Right renal pelvis (tissue), 4 donors: ENCODE measurements at places on chromosomes 12 and 14.

GRCh38 chr14:75277815-75278421 lies 710 bp upstream of the FOS start:
- DNase-seq: no peak

- no peak for DNase-seq
These were observed 21.5 kb downstream of the GNPNAT1 start for GRCh38 chr14:52769887-52770286.

DNA sequence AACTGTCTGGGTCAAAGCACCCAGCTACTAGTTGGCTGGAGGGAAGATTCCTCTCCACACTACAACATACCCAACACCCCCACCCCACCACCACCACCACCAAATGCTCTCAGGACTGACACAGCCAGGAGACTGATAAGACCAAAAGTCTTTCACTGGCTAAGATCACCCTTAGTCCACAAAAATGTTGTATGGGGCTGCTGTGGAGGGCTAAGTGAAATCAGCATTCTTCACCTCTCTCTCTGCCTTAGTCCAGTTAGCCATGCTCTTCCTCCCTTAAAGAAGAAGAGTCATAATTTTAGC lies 106.2 kb downstream of the NUAK1 start:
- DNase-seq: no peak

- DNase-seq: no peak
These were observed 35.3 kb downstream of the STX2 start for GRCh38 chr12:130803702-130804101.

GRCh38 chr12:45425426-45425825 lies 209.5 kb downstream of the ANO6 start:
- no peak for DNase-seq

- no peak for DNase-seq
These were observed 65.6 kb downstream of the FBXL14 start for GRCh38 chr12:1528791-1529190.

GRCh38 chr12:116539905-116540482 lies 19.2 kb upstream of the MAP1LC3B2 start:
- DNase-seq: peak; percentile 79

- DNase-seq: no peak
These were observed 1276.4 kb downstream of the SLC16A7 start for GRCh38 chr12:60872219-60872618.

DNA sequence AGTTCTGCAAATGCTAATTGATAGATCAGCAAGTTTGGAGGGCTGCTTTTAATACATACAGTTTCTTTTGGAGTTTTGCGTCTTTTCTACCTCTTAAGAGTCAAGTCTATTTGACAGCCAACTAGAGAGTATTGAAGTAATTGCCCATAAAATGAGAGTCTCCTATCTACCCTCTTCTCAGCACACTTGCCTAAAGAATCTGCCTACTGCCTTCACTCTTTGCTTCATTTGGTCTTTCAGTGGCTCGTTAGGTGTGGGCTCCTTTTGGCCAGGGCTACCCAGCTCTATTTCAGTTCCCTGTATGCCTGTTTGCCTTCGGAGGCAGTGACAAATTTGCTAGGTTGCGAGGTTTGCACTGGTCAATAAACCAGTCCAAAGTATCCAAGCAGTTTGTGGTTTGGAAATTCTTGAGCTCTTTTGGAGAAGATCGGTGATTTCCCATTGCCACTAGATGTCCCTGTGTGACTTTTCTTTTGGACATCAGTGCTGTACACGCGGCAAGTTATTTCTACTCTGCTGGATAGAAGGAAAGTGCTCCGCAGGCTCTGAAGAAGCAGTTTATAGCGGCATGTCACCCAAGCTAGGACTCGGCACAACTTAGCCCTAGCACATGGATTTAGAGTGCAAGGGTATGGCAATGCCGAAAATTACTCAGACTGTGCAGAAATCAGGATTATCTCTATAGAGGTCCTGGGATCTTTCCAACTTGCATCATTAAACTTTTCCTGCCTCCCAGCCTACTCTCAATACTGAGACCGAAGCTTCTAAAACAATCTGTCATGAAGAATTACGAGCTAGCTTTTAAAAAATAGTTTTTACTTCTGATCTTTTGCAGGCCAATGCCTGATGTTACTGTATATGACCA lies 38.6 kb downstream of the MGST1 start:
- peak; percentile 36 for DNase-seq

GRCh38 chr14:25048170-25049016 lies 1.6 kb downstream of the STXBP6 start:
- DNase-seq: no peak

DNA sequence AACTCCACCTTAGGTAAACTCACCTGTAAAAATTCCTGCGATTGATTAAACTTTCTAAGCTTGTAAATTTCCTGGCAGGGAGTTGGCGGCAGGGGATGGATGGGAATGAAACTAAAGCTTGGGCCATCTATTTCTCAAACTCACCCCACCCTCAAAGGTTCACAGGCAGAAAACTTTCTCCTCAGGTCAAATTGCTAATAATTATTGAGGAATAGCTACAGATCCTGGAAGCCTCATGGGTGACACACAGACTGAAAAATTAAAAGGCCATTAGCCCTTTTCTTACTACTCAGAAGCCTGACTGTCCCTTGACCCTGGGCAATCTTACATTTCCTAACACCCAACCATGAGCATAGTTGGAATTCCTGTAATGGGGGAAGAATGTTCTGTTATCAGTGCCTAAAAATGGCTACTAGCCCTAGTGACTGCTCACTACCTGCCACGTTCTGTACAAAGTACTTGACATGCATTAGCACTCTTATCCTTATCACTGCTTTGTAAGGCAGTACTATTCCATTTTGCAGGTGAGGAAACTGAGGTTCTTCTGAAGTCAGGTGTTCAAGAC lies 12.4 kb upstream of the SYNDIG1L start:
- no peak for DNase-seq

DNA sequence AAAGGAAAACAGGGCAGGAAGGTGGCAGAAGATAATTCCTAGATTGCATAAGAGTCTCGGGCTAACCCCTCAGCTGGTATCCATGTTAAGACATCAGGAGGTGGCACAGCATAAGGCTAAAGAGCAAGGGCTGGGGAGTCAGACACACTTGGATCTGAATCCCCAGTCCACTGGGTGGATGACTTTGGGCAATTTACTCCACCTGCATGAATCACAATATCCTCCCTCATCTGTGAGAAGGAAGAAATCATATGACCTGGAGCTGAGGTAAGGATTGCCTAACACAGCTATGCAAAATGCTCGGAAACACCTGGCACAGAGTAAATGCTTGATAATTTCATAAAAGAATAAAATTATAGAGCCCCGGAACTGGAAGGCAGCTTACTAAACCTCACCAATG lies 217.9 kb downstream of the PIK3C2G start:
- no peak for DNase-seq

GRCh38 chr14:61308198-61308597 lies 13.2 kb upstream of the PRKCH start:
- DNase-seq: no peak

GRCh38 chr12:29160230-29160629 lies 11.2 kb downstream of the FAR2 start:
- no peak for DNase-seq

DNA sequence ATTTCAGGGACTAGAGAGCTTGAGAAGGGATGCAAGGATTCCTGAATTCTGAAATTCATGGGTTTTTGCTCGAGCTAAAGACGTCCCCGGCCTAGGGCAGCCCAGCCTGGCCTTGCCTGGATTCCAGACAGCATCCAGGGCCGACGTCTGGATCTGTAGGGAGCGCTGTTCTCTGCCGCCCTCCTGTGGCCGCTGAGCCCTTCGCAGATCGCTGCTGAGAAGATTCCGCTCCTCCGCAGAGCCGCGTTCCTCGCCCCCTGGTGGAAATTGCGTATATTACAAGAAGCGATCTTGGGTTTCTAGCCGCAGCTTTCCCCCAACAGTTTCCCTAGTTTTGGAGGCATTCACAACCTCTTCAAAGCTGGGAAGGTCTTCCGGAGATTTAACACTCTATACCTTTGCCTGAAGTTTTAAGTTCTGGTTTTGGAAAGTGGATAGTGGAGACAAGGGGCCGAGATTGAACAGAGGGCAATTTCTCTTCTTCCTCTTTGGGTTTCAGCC lies 5.1 kb downstream of the CISTR start:
- peak; percentile 82 for DNase-seq

- no peak for DNase-seq
These were observed 106.0 kb downstream of the BRMS1L start for GRCh38 chr14:35932136-35932535.

- DNase-seq: no peak
These were observed 181.0 kb downstream of the MON2 start for GRCh38 chr12:62647586-62647985.

GRCh38 chr12:119994892-119995658 lies 6.0 kb downstream of the BICDL1 start:
- no peak for DNase-seq

DNA sequence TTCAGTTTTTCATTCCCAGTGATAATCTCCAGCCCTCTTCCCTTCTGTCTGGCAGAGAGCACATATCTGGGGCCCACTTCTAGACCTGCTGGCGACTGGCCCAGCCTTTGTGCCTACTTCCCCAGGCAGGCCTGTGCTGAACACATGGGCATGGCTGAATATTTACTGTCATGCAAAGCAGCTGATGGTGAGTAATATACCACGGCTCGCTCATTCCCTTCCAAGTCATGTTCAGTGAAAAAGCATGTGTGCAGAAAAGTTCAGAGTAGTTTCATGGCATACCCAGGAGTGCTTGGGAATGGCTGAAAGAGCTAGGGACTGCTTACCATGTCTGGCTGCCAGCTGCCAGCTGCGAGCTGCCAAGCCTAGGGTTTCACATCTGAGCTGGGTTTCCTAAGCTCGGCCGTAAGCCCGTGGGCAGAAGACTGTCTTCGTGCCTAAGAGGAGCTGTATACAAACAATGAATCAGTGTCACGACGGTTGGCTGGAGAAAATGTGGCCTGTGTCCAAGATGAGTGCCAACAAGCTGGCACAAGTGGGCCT lies 179.9 kb upstream of the PELI2 start:
- DNase-seq: no peak

- DNase-seq: peak; percentile 1
These were observed 624 bp downstream of the M6PR start for GRCh38 chr12:8948701-8949341.

DNA sequence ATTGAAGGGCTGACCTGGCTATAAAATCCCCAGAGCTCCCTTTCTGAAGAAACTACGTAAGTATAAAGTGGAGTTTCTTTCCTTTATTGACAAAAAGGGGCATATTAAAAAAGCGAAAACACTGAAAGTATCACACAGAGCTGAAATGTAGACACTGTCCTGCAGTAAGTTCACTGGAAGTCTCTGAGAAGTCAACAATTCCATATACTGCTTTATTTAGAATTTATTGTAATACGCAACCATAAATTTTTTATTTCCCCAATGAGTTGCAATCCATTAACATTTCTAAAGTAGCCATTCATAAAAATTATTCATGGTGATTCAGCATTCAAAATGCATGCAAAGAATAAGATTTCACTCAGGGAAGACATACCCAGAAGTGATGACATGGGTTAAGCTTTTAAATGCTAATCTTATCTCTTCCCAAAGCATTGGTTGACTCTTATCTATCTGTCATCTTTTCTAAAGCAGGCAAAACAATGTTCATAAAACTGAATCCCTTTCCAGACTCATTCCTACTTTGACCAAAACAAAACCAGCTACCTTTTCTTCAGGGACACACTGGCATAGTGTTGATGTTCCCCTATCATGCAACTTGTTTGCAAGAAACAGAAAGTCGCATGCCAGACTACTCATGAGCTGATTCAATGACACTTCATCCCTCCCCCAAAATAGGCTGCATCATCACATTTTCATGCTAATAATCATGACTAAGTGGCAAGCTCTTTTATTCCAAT lies 17.3 kb downstream of the KITLG start:
- DNase-seq: no peak

DNA sequence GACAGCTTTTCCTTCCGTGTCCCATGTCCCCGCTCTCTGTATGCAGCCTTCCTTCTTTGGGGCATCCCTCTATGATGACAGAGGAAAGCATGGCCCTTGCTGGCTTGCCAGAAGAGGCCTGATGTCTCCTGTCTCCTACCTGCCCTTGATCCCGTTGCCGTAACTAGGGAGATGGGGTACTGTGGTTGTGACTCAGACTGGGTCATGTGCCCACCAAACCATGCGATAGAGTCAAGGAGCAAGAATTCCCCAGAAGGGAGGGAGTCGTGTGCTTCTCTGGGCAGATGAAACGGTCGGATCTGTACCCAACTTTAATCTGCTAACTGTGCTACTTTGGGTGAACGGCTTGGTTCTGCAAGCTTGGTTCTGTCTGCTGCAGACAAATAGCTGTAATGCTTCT lies 99.1 kb upstream of the DYNC1H1 start:
- DNase-seq: no peak

DNA sequence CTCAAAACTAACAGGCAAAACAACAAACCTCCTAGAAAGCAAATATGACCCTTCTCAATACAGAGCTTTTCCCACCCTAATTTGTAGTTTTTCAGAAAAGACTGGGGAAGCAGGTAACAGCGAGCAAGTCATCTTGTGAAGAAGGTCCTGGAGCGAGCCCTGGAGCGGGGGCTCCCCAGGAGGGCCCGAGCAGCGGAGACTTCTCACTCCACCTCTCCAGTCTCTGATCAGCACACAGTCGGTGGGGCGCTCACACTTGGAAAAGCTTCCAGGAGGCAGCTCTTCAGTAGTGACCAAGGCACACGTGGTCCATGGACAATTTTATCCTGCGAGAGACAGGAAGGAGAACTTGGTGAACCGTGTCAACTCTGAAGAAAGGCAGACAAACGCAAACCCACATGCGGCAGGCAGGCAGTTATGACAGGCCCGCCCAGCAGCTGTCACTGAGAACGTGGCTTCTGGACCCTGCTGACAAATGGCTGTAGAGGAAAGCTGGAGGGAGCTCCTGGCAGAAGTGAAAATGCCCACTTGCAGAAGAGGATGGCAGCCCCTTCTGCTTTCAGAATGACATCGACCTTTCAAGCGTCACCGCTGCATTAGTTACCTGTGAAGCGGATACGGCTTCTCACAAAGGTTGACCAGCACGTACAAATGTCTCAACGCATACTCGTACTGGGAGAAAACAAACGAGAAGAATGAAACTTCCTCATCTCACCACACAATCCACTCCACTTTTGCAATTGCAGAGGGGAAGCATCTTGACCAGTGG lies 44.2 kb downstream of the LGMN start:
- no peak for DNase-seq

DNA sequence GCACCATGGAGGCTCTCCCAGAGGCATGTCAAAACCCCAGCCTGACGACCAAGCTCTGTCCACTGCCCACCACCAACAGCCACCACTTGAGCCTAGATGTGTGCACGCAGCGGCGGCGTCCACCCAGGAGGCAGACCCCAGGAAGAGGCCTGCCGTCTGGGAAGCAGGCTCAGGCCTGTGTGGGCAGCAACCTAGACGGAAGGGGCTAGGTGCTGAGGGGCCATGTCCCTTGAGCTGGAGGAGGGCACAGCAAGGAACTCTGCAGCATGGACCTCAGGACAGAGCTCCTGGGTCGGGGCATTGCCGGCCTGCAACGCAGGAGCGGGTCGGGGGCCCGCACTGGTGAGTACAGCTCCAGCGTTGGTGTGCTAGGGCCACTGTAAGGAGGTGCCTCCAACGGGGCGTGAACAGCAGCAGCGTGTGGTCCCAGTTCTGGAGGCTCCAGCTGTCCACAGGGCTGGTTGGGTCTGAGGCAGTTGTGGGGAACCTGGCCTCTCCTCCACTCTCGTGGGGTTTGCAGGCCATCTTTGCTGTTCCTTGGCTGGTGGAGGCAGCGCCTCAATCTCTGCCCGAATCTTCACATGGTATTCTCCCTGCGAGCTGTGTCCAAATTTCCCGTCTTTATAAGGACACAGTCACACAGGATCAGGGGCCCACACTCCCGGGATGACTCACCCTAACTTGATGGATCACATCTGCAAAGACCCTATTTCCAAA lies 20.5 kb downstream of the ZBTB42 start:
- DNase-seq: no peak

GRCh38 chr12:123109319-123109772 lies 41.5 kb downstream of the PITPNM2 start:
- DNase-seq: no peak
